CD4-positive, alpha-beta T cell treated with Interleukin-12 subunit alpha and Interleukin-12 subunit beta, for 1 hour (primary cell): ENCODE measurements at places on chromosomes 7 and 10.

GRCh38 chr7:24427048-24427447 is 143.1 kb downstream of the NPY start:
- DNase-seq: no peak

DNA sequence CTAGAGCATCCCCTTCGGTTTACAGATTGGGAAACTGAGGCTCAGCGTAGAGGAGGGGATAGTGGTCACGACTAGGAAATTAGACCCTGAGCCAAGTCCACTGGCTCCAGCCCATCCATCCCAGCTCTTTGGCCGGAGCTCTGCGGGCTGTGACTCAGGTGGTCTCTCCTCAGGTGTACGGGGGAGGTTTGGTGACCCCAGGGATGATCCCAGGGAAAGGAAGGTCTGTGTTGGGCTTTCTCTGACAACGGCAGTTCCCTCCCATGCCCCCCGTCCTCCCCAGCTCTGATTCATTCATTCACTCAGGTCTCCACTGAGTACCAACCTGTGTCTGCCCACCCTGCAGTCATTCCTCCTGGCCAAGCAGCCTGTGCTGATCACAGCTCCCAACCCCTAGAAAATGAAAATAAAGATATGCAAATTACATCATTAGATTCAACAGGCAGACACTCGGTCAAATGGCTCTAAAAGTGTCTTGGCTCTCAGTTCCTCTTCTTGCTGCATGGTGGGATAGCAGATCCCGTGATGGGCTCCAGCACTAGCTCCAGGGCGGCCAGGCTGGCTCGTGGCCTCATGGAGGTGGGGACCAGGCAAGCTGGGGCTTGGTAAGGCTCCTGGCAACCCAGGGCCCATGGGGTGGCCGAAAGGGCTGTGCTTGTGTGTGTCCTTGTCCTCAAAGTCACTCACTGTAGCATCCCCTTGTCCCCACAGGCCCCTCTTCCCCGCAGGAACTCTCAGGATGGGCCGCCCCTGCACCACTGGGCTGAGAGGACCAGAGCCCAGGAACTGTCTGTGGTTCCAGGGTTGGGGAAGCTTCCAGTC is 37.8 kb downstream of the CLRN3 start:
- DNase-seq: no peak

GRCh38 chr10:101489355-101489754 is 98.7 kb downstream of the POLL start:
- no peak for DNase-seq

DNA sequence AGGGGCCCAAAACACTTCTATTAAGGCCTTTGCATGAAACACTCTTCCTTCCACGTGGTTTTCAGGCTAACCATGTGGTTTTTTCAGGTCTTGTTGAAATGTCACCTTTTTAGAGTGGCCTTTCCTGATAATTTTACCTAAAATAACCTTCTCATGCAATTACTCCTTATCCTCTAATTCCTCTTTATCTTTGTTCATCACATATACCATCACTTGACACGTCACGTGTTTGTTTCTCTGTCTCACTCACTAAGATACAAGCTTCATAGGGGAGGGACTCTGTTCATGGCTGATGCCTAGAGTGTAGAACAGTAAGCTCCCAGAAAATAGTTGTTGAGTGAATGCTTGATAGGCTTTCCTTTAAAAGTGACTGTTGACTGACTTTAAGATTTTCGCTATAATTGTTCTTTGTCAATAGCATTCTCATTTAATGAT is 63.7 kb downstream of the ST7 start:
- no peak for DNase-seq

DNA sequence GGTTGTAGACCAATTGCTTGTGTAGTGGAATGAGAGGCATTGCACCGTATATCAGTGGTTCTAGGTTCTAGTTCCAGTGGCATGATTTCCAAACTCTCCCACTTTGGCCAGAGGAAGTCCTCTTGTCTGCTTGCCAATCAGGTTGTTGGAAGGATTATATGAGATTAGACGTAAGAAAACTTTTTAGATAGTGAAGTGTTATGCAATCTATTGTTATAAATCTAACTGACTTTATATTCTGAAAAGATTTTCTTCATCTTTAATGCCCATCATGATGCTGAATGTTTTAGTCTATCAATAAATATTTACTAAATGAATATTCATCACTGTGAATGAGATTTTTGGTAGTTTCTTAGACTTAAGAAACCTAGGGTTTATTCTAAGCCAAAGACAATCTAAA is 152.6 kb downstream of the TFPI2 start:
- DNase-seq: no peak

DNA sequence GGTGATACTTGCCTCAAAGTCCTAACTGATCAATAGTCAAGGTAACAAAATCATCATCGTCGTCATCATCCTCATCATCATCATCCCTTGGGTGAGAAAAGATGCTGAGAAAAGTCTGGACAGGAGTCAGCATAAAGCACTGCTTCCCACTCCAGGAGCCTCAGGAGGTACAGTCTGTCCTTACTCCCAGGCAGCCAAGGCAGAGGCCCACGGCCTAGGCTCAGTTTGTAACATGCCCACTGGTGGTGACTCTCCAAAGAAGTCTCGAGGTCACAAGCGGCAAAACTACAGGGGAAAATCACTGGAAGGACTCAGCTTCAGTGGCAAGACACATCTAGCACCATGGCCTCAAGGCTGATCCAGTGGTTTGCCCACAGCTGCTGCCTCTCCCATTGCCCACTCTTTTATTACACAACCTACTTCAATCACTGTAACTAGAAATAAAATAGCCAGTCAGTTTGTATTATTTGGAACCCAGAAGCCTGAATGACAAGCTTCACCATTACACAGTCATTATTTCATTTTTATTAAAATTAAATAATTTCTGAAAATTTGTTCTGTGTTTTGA is 150.4 kb downstream of the SRPK2 start:
- no peak for DNase-seq

DNA sequence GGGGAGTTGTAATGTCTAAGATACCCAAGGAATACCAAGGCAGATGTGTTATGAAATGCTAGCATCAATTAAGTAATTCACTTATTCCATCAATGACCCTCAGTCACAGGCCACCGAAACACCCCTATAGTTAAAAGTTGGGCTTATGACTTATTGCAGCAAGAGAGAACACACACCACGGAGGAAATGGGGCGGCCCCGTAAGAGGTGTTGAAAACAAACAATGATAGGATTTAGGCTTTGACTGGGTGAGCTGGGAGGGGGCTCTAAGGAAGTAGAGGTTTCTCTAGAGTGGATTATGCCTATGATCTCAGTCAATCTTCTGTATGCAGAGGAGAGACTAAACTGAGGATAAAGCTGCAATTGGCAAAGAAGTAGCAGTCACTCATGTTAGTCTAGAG is 45.4 kb upstream of the PRKCQ start:
- DNase-seq: no peak

DNA sequence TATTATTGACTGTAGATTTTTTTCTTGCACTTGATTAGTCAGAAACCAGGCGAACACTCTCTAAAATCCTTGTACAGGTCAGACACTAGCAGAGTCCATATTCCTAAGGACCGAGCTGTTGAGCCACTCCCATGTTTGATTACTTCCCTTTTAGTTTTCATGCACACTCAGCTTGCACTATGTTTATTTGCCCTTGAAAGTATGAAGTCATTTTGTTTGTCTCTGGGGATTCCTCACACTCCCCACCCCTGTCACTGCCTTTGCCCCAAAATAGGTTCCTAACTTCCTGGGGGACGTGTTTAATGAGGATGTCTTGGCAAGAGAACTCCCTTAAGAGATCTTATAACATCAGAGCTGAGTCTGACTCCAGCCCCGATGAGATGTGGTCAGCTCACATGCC is 182.1 kb downstream of the EVX1 start:
- DNase-seq: no peak

DNA sequence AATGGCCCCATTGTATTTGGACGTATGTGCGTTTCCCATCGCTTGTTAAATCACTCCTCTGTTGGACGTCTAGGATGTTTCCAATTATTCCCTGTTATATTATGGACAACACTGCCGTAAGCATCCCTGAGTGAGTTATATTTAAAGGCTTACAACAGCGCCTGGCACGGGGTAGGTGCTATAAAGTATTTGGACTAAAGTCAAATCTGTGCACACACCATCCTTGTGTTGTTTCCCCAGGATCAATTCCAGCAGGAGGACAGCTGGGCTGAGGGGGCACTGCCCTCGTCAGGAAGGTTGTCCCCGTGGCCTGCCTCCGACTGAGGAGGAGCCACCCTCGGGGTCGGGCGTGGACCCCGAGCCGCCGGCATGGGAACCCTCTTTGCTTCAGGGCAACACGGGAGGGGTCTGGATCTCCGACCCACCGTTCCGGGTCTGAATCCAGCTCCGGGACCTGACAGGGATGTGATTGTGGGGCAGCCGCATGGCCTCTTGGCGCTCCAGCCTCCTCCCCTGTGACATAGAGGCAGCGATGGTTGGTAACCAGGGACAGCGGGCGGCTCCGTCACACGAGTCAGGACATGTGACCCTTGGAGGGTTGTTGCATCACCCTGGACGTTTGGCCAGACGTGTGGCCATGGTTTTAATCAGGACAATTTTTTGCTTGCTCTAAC is 1.5 kb upstream of the JAKMIP3 start:
- no peak for DNase-seq

GRCh38 chr10:4383651-4384098 is 442.3 kb upstream of the AKR1E2 start:
- no peak for DNase-seq

DNA sequence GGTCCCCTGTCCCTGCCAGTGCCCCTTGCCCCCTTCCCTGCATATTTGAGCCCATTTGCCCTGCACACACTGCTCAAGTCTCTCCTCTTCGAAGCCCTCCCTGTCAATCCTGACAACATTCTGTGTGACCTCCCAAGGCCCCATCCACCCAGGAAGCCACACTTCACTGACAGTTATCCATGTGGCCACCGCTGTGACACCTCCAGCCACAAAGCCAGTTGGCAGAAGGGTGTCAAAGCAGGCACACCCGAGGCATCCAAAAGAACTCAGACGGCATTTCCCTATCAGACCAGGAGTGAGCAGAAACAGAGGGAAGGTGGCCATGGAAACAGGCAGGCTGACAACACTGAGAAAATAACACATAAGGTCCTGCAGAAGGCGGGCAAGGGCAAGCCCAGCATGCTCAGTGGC is 4.6 kb downstream of the POLM start:
- DNase-seq: no peak

DNA sequence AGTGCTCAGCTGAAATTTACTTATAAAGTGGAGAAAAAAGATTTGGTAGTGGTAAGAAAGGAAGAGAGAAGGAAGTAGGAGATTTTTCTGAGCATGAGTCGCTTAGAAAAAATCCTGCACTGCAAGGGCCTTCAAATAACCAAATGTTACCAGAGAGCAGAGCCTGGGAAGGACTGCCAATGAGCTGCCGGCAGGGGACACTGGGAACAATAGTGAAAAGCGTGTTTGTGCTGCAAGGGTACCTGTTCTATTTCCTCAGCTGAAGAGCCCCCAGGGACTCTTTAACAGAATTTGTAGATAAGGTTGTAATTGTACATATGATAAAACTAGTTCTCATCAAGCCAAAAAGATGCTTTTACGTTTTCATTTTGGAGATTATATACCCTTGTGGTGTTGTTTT is 696.3 kb upstream of the C7orf33 start:
- no peak for DNase-seq

DNA sequence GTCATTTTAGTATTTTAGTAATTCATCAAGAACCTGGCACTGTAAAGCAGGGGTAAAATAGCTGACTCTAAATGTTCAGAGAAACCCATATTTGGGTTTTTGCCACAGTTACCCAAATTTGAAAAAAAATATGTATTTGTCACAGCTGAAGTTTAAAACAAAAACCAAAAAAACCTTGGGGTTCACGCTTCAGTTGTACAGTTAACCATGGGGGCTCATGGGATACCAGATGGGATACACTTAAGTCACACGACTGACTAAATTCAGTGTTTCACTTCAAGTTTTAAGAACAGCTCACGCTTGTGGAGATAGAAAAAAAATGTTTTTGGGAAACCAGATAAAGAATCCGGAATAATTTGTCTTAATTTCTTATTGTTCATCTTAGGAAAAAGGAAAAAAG is 2.1 kb downstream of the ARL3 start:
- no peak for DNase-seq

DNA sequence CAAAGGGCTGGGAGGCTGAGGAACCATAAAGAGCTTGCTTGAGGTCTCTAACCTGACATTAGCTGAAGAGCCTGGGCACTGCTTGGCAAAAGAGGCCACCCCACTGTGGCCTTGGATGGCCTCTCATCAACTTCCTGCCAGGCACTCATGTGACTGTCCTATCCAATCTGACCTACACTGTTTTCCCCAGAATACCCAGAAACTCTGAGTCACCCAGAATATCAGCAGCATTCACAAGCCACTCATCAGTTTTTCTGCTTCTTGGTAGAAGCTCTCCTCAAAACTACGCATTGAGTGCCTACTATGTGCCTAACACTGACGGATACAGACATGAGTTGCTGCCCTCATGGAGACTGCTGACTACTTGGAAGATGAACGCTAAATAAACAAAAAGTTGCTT is 4.1 kb upstream of the NT5C2 start:
- no peak for DNase-seq

GRCh38 chr7:74029991-74030415 is 2.0 kb downstream of the ELN start:
- no peak for DNase-seq

GRCh38 chr10:71040846-71041605 is 152.7 kb upstream of the PCBD1 start:
- DNase-seq: no peak

GRCh38 chr7:148621563-148621962 is 31.0 kb downstream of the C7orf33 start:
- DNase-seq: no peak

- no peak for DNase-seq
Observed at GRCh38 chr10:125177641-125178640, 17.6 kb upstream of the CTBP2 start.

DNA sequence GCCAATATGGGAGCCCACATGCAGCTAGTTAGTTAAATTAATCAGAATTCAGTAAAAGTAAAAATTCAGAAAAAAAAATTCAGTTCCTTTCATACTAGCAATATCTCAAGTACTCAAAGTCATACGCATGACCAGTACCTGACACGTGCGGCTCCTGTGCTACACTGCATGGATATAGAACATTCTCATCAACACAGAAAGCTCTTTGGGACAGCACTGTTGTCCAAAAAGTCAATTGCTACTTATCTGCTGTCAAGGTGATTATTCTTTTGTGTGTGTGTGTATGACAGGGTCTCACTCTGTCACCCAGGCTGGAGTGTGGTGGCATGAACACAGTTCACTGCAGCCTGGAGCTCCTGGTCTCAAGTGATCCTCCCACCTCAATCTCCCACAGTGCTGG is 14.9 kb upstream of the ANAPC16 start:
- no peak for DNase-seq
